ENCODE measurements at places on chromosomes 3 and 15. TPM values are rescaled to one million over a fixed set of nuclear protein-coding genes. Genes with fewer than 3 reads are reported as not detected.

DNA sequence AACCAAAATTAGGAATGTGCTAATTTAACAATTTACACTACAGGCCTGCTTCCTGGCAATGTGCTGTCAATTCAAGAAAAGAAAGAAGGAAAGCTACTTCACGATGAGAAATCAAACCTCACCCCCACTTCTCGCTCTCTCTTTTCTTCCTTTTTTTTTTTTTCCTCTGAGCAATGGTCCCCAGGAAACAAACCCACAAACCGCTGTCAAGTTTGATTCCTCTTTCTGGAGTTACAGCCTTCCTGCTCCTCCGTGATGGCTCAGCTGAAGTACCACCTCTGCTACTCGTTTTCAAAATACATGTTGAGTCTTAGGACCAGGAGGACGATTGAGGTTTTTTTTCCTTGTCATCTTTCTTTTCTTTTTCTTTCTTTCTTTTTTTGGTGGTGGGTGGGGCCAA is 3.4 kb upstream of the TRIM71 start:
- DNase-seq = no peak

GRCh38 chr3:151075869-151076562 is 9.4 kb upstream of the MED12L start:
- no peak for DNase-seq

- no peak for DNase-seq
These were observed 23.0 kb downstream of the NR2F2 start for GRCh38 chr15:96353416-96353929.

GRCh38 chr3:81874738-81875137 is 113.3 kb upstream of the GBE1 start:
- no peak for DNase-seq

- DNase-seq = no peak
These were observed 163.1 kb downstream of the FMN1 start for GRCh38 chr15:33031324-33031821.

DNA sequence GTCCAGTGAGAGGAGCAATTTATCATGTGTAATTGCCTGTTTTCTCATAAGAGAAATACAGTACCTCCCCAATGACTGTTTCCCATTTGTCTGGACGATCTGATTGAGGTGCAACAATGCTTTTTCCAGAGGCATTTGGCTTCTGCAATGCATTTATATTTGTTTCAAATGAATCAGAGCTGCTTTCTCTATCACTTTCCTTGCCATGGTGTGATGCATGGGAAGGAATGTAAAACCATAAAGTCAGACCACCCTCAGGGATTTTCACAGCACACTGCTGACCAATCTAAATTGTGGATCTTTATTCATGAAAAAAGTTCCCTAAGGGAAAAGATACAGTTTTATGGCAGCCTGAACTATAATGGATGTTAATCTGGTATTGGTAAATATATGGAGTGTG is 333.0 kb downstream of the ZNF385D start:
- DNase-seq = no peak

DNA sequence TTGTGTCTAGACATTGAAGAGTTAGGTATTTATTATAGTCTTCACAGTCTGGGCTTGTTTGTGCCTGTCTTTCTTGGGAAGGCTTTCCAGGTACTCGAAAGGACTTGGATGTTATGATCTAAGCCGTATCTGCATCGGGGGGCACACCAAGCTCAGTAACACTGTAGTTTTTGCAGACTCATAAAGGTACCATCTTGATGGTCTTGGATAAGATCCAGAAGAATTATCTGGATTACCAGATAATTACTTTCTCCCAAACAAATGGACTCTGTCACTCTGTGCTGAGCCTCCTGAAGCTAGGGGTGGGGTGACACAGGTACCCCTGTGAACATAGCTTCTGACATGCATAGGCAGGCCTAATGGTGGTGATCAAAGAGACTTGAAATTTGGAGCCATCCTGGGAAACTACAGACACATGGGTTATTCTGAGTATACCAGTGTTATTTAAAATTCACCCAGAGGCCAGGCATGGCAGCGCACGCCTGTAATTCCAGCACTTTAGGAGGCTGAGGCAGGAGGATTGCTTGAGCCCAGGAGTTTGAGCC is 238.6 kb upstream of the TPM1 start:
- DNase-seq = no peak

- DNase-seq = no peak
These were observed 103.3 kb upstream of the SLC6A6 start for GRCh38 chr3:14298991-14299555.

DNA sequence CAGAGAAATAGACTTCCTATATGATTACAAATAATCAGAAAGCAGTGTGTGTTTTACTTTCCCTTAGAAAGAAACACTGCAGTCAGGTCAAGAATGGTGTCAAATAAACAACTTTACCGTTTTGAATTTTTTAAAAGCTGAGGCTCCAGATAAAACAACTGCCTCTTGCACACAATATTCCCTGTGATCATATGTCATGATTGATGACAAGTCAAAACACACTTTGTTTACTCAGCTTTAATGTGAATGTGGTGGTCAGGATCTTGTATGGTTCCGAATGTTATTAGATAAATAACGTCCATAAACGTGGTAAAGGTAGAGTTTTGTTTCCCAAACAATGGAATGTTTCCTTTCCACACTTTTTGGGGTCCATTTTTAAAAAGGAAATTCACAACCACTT is 428.4 kb upstream of the MDFIC2 start:
- no peak for DNase-seq

GRCh38 chr3:79016587-79017376 is 751.0 kb downstream of the ROBO1 start:
- no peak for DNase-seq

- no peak for DNase-seq
These were observed 28.0 kb upstream of the PLA2G4E start for GRCh38 chr15:42048821-42049200.

- peak; percentile 87 for DNase-seq
These were observed 45.0 kb downstream of the PDHB start for GRCh38 chr3:58388550-58389091.

GRCh38 chr3:178480274-178480673 is 56.0 kb upstream of the KCNMB2 start:
- DNase-seq = no peak

DNA sequence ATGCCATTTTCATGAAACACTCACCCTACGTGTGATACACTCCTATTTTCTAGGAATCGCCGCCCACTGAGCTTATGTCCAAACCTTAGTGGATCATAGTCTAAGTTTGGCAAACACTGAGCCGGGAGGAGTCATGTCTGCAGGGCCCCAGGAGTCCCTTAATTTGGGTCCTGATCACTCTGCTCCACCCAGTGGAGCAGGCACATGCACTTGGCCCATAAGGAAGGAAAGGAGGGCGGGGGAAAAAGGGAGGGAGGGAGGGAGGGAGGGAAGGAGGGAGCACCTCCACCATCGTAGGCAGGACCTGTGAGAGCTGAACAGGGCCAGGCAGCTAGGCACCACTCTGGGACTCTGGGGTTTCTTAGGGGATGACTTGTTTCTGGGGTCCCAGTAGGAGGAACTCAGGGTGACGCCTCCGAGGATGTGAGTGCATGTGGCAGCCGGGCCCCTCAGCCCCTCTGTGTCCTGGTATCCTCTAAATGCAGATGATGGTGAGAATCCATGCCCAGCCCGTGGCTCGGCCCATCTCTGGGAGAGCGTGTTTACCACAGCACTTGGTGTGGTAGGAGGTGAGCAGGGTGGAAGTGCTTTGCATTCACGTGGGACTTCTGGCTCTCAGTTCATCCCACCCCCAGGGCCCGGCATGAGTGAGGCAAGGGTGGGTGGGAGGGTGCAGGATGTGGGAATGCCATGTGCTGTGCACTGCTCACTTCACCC is 109.4 kb downstream of the KLF13 start:
- no peak for DNase-seq

- DNase-seq = no peak
These were observed 42.8 kb upstream of the SEC22A start for GRCh38 chr3:123158899-123159390.

IP6K2 gene
- 62.5 TPM for total RNA-seq

KCNMB2 gene
- total RNA-seq = not detected

NMB gene
- total RNA-seq = 15.1 TPM

TRIM42 gene
- not detected for total RNA-seq

VIPR1 gene
- 0.26 TPM for total RNA-seq

BNC1 gene
- total RNA-seq = 0.46 TPM

IQCF5 gene
- total RNA-seq = not detected

REC114 gene
- not detected for total RNA-seq

RBPMS2 gene
- total RNA-seq = 2.9 TPM

EFHB gene
- total RNA-seq = 0.68 TPM

PIK3CB gene
- 16.4 TPM for total RNA-seq

FBLN2 gene
- total RNA-seq = 1.3 TPM

NOX5 gene
- not detected for total RNA-seq

MKRN3 gene
- total RNA-seq = not detected
